ENCODE measurements at places on chromosomes 5 and 9. TPM values are rescaled to one million over a fixed set of nuclear protein-coding genes. Genes with fewer than 3 reads are reported as not detected.
A peak's percentile ranks its signal among the peaks of the same experiment; 100 is the strongest.

DNA sequence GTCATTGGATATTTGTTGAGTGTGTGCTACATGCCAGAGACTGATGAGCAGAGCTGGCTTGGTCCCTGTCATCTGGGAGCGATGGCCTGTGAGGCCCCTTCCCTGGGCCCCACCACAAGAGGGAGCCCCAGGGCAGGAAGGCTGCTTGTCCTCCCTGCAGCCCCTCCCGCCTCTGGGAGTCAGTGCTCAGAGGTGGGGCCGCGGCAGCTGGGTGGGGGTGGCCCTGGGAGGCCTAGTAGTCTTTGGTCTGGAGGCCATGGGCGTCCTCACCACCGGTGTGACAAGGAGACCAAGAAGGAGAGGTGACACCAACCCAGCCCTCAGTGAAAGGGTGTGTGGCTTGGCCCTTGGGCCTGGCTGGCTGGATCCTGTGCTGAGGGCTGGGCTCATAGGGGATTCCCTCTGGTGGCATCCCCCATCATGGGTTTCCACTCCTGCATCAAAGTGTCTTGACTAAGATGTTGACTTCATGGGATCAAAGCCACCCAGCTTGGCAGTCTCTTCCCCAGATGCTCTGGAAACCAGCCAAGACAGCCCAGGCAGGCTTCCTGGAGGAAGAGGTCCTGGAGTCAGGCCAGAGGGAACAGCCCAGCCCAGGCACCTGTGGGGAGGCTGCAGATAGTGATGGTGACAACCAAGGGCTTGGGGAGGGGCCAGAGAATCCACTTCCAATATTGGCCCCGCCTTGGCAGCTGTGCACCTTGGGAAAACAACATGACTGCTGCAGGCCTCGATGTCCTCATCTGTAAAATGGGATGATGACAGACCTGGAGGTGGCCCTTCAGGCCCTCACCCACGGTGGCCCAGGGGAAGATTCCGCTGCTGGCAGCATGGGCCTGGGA, 166.7 kb downstream of the GAPVD1 start:
- DNase-seq: peak; percentile 32

GRCh38 chr5:16733331-16734006, 116.7 kb upstream of the RETREG1 start:
- DNase-seq: no peak

- no peak for DNase-seq
Observed at GRCh38 chr9:128226412-128226801, 23.2 kb downstream of the DNM1 start.

DNA sequence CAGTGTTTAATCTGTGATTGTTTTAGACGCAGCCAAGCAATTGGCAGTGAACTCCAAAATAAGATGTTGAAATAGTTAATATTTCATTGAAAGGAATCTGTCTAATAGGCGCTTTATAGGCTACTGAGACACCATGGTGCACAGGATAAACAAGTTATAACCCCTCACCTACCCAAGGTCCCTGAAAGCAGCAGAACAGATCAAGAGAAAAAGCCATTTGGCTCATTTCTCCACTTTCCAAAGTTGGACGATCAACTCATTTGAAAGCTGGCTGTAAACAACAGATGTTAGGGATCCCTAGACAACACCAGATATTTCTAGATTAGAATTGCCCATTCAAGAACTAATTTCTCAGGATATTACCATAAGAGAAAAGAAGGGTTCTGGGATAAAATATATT, 4.9 kb downstream of the PUM3 start:
- DNase-seq: no peak

- DNase-seq: no peak
Observed at GRCh38 chr5:14744296-14745187, 80.0 kb downstream of the OTULIN start.

DNA sequence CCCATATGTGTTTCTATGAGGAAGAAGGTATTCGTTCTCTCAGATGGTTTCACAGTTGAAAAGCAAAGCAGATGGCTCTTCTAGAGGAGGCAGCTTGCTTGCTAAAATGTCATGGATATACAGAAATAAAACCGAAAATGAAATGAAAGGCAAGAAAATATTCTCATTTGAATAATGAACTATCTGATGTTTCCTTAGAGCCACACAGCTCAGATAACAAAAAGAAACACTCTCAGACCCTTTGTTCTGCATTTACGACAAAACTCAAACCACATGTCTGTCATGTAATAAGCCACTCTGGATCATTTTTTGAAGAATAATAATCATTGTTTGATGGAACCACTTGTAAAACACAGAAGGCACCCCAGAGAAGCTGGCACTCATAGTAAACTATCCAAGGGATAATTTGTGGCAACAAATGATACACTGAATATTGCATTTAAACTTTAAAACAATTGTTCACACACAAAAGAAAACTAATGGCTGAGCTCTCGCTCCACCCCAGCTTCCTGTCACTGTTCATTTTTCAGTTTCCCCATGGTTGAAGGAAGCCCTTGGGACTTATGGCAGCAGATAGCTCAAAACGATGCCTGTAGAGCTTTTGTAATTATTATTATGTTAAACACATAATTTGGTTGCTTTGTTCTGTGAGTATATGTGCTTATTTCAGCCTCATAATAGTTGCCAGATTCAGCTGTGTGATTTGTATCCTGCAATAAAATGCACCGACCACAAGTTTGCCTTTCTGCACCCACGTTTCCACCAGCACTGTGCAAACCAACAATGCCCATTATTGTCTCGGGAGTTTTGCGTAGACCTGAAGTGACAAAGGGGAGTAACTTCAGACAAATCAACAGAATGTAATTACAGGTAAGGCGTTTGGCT, 256.0 kb downstream of the TMEM167A start:
- DNase-seq: no peak

- DNase-seq: peak; percentile 73
Observed at GRCh38 chr5:68460147-68460798, 244.7 kb downstream of the PIK3R1 start.

- DNase-seq: no peak
Observed at GRCh38 chr9:133951265-133951664, 40.9 kb downstream of the VAV2 start.

DNA sequence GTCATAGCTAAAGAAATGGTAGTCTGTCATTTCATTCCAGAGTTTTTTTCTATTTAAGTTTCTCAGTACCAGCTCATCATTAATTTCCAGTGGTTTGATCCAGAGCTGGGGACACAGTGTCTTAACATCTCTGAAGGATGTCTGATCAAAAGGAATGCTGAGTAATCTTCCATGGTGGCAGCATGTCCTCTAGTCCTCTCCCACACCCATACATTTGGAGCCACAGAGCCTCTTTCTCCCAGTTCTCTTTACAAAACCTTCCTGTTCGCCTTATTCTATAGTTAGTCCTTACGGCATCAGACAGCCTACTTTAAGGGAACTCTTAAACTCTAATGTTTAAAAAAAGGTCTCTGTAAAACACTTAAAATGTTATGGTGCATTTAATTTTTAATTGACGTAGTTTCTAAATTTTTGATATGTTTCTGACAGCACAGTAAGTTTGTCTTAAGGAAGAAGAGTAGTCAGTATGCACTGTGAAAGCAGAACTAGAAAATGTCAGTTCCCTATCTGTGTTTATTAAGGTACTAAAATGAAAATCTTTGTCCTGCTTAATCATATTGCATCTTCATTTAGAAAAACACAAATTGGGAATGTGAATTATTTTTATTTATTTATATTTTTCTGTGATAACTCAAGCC, 96.8 kb downstream of the INIP start:
- DNase-seq: no peak

- no peak for DNase-seq
Observed at GRCh38 chr9:121947775-121948174, 145.3 kb downstream of the TTLL11 start.

- DNase-seq: no peak
Observed at GRCh38 chr9:133714606-133715294, 23.4 kb downstream of the SARDH start.

- DNase-seq: no peak
Observed at GRCh38 chr5:43037636-43038495, 2.3 kb downstream of the ANXA2R start.

- no peak for DNase-seq
Observed at GRCh38 chr5:112960315-112960714, 16.3 kb upstream of the DCP2 start.

GRCh38 chr5:143588933-143589662, 185.6 kb upstream of the NR3C1 start:
- DNase-seq: peak; percentile 17

DNA sequence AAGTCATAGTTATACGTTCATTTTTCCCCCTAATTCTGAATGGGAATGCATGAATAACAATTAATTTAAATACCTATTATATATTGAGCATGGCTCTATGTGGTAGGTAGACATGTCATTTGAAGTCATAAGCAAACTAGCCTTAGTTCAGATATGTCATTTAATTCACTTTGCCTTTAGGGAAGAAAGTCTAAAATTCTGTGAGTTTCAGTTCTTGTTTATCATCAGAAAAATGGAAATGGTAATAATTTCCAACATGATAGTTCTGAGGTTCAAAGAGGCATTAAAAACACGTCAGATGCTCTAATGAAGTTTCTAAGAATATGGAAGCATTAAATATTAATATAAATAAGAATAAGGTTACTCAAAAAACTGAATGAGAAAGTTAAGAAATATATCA, 13.1 kb upstream of the ANXA1 start:
- DNase-seq: no peak

DNA sequence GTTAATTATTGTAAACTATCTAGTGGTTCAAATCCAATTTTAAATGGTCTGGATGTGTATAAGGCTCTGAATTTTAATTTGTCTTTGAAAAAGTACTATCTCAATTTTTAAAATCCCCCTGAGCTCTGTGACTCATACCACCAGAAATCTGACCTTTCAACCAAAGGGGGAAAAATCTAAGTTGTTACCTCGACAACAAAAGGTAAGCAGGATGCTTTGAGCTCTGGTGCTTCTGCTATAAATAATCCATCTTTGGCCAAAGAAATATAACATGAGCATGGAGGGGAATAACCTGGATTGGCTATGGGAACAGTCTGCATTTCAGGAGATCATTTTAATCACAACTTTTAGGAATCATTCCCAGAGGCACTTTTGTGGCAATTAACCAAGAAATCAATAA, 76.3 kb upstream of the PCSK1 start:
- DNase-seq: no peak

GRCh38 chr9:77719321-77719720, 71.2 kb upstream of the GNA14 start:
- no peak for DNase-seq

DNA sequence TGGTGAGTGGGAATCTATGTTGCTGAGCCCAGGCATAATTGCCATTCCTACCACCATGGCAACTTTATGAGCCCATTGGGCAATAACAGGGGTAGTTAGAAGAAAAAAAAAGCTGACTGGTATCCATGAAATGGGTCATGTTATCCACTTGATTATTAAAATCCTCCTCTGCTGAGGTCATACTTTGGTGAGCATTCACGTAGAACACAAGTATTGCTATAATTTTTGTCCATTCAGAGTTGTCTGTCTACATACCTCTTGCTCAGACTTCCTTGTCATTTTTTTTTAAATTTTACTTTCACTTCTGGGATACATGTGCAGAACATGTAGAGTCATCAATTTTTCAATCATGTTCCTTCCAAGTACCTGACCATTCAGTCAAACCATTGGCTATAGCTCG, 780.8 kb upstream of the ARRDC3 start:
- no peak for DNase-seq

DNA sequence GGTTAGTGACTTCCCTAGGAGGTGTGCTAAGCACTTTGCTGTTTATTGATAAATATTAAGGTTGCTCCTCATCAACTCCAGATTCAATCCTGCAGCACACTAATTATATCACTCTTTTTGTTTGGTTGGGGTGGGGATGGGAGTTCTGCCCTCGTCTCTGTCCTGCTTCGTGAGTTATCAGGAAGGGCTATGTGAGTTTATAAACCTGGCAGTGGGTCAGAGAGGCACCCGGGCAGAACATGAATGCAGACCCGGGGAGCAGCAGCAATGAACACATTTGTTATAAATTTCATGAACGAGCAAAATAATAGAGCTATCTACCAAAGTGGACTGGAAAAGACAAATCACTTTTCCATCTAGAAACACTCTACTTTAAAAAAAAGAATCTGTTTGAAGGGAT, 125.5 kb upstream of the WWC1 start:
- DNase-seq: no peak

- DNase-seq: no peak
Observed at GRCh38 chr5:168807287-168807686, 228.1 kb upstream of the PANK3 start.

GRCh38 chr5:111070272-111071134, 1.0 kb upstream of the TSLP start:
- no peak for DNase-seq

GRCh38 chr5:149788964-149789363, 58.9 kb downstream of the PPARGC1B start:
- no peak for DNase-seq

- DNase-seq: peak; percentile 71
Observed at GRCh38 chr5:141603923-141604717, 14.7 kb downstream of the DIAPH1 start.

DNA sequence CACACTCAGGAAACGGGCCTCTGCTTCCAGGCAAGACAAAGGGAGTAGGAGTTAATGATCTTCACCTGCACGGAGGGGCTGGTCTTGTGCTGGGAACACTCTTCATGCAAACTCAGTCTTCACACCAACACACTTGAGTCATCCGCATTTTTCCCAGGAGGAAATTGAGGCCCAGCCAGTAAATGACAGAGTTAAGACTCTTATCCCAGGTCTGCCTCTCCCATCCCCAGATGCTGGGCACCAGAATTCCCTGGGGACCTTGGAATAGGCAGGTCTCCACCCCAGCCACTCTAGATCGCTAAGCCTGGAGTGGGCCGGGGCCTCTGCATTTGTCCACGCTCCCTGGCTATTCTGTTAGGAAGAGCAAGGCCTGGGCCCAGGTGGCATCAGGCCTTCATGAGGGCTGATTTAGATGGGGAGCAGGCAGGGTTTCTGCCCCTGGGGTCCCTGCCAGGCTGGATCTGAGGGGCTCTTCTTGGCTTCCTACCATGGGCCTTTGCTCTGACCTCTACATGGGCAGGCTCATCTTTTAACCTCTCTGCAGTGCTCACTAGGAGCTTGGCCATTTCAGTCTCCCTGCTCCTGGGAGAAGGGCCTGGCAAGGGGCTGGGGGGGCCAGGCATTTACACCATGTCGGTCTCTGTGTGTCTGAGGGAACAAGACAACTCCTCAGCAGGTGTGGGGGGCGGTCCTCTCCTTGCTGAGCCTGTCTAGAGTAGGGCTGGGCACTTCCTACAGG, 77.3 kb downstream of the AMBP start:
- DNase-seq: no peak

ALDH1A1 gene
- 329 TPM for total RNA-seq

PDE6A gene
- total RNA-seq: not detected

TMEM171 gene
- total RNA-seq: not detected

SPINK6 gene
- total RNA-seq: not detected

BSPRY gene
- 31.5 TPM for total RNA-seq

TEK gene
- 0.15 TPM for total RNA-seq

LIX1 gene
- not detected for total RNA-seq

TIMD4 gene
- not detected for total RNA-seq

JAKMIP2 gene
- 0.03 TPM for total RNA-seq

SLC45A2 gene
- not detected for total RNA-seq

HTR4 gene
- total RNA-seq: 0.15 TPM

FBXL7 gene
- not detected for total RNA-seq

DOCK8 gene
- not detected for total RNA-seq

CEP72 gene
- total RNA-seq: 31.5 TPM
